CD8-positive, alpha-beta memory T cell (primary cell): ENCODE measurements at places on chromosomes 12 and 14.

- no peak for DNase-seq
These were observed 173.8 kb upstream of the MIS18BP1 start for GRCh38 chr14:45426685-45427282.

GRCh38 chr14:63428486-63428885 is 109.8 kb upstream of the GPHB5 start:
- DNase-seq, result no peak

GRCh38 chr12:101928556-101928955 is 51.2 kb downstream of the DRAM1 start:
- DNase-seq, result no peak

DNA sequence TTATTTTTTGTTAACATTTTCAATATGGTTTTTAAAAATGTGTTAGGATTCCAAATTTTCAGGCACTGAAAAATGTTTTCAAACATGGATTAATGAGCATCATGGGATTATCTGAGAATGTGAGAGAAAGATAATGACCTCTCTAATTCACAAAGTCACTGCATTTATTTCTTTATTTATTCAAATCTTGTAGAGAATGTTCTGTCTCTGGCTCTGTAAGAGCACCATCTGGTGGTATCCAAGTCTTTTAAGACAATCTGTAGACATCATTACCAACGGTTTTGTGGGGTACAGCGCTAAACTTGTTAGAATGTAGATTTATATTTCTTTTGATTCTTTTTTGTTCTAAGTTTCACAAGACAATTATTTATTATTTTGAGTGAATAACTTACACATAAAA is 956.0 kb upstream of the NOVA1 start:
- no peak for DNase-seq

GRCh38 chr12:27952510-27952909 is 20.0 kb downstream of the PTHLH start:
- no peak for DNase-seq

DNA sequence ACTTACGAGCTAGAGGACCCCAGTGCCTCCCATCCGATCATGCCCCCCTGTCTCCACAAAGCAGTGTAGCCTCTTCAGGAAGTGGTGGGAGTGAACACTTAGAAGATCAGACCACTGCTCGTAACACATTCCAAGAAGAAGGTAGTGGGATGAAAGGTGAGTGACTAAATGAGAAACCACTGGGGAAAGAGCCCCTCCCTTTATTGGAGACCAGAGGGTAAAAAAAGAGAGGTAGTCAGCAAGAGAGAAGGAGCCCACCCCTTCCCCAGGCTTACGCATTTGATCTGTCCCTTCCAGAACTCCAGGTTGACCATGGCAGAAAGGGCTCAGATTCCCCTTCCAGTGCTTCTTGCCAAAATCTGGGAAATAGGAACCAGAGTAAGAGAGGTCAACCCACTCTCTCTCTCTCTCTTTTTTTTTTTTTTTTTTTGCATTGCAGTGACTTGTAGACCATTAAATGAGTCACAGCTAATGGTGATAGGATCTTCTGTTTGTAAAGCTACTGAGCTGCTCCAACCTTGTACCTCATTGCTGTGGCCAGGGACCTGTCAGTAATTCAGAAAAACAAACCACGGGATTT is 165.4 kb downstream of the GCH1 start:
- DNase-seq, result no peak

- no peak for DNase-seq
These were observed 64.5 kb upstream of the STK38L start for GRCh38 chr12:27179400-27180214.

- DNase-seq, result no peak
These were observed 207.8 kb downstream of the DPF3 start for GRCh38 chr14:72686101-72686500.

- DNase-seq, result no peak
These were observed 23.1 kb upstream of the GNS start for GRCh38 chr12:64782191-64782876.

DNA sequence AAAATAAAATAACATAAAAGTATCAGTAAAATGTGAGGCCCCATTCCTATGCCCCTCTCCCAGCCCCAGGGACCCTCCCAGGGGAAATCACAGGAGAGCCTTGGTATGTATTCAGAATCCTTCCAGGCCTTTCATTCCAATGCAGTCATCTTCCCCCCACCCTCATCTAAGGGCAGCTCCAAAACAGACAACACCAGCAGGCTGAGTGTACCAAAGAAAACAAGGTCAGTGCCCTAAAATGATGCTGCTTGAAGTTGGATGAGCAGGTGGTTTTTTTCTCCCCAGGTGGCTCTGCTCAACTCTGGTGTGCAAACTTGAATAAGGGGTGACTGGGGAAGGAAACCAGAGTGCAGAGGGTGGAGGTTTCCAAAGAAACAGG is 56.2 kb downstream of the TSPAN9 start:
- DNase-seq, result no peak

- DNase-seq, result no peak
These were observed 2.6 kb upstream of the TAMALIN start for GRCh38 chr12:52004042-52004648.

- DNase-seq, result no peak
These were observed 51.1 kb downstream of the APAF1 start for GRCh38 chr12:98696036-98696646.

GRCh38 chr12:115335594-115335993 is 651.6 kb upstream of the TBX3 start:
- DNase-seq, result no peak

DNA sequence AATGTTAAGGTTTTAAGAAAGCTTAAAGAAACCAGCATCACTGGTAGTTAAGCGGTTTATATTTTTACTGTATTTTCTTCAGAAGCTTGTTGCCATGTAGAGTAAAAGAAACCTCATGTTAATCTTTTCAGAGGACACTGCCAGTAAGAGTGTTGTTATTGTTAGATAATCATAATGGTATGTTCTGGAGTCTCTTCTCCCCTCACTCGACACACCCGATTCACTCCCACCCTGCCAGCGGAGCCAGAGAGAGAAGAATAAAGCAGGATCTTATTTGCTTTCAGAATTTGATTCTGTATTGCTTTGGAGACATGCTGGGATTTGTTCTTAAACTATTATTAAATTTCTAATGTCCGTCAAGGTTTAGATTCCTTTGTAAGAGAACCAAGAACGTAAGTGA is 113.7 kb downstream of the SAMD4A start:
- DNase-seq, result no peak

DNA sequence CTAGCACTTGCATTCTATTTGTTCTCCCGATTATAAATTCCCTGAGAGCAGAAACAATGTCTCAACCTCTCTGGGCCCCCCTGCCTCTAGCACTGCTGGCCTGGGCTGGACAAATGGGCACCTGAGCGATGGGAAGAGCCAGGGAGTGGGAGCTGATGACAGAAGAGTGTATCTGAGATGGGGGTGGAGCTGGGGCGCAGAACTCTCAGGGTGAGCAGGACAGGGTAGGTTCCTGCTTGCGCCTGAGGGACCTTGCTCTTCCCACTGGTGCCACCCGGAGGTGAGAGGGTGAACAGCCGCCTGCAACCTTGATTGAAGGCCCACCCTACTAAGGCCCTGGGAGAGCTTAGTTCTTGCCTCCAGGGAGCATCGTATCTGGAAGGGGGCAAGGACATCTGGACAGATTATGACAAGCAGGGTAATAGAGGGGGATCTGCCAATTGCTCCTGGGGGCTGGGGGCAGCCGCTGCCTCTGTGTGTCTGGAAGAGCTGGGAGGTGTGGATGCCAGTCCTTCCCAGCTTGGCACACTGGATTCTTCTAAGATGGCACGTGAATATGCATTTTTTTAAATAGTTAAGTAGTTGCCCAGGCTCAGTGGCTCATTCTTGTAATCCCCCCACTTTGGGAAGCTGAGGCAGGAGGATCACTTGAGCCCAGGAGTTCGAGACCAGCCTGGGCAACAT is 43.0 kb upstream of the TSPAN9 start:
- DNase-seq, result no peak

DNA sequence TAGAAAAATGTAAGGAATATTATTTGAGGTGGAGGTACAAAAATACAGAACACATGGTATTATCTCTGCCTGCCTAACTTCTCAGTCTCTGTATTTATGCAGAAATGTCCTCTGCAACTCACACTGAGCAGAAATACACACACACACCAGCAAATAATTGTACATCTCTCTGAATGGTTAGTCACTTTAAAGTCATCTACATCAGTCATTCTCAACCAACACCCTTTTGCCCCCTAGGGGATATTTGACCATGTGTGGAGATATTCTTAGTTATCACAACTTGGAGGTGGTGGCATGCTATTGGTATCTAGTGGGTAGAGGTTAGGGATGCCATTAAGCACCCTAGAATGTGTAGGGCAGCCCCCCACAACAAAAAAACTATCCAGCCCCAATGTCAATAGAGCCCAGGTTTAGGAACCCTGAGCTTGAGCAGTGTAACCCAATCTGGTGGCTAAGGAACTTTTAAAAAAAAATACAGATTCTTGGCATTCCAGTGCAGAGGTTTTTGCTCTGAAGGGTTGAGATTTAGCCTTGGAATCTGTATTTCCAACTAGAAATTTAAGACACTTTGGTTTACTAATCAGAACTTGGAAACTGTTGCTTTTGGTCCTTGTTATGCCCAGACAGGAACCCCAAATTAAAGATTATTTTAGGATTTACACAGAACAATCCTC is 183.8 kb downstream of the TBX5 start:
- DNase-seq, result no peak

GRCh38 chr14:35398071-35398584 is 6.4 kb downstream of the NFKBIA start:
- DNase-seq, result no peak

DNA sequence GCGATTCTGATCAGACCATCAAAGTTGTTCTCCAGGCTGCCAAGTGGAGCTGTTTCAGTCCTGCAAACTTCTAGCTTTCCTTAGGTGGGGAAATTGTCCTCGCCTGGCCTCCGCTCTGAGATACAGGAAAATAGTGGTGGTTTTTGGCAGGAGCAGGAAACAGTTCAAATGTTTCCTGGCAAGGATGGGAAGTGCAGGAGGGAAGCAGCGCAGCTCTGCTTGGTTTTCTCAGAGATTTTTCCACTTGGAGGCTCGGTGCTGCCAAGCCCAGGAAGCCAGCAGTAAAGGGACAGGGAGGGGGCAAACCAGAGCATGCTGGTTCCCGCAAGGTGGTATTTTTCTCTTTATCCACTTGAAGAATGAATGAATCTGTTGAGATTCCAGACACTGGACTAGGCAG is 17.0 kb downstream of the TMEM63C start:
- DNase-seq, result no peak

DNA sequence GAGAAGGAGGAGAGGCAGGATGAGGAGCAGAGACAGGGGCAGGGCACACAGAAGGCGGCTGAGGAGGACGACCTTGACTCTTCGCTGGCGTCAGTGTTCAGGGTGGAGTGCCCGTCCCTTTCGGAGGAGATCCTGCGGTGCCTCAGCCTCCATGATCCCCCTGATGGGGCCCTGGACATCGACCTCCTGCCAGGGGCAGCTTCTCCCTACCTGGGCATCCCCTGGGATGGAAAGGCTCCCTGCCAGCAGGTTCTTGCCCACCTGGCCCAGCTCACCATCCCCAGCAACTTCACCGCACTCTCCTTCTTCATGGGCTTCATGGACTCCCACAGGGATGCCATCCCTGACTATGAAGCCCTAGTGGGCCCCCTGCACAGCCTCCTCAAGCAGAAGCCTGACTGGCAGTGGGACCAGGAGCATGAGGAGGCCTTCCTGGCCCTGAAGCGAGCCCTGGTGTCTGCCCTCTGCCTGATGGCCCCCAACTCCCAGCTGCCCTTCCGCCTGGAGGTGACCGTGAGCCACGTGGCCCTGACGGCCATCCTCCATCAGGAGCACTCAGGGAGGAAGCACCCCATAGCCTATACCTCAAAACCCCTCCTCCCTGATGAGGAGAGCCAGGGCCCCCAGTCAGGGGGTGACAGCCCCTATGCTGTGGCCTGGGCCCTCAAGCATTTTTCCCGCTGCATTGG is 14.6 kb downstream of the CBLN3 start:
- DNase-seq, result no peak

DNA sequence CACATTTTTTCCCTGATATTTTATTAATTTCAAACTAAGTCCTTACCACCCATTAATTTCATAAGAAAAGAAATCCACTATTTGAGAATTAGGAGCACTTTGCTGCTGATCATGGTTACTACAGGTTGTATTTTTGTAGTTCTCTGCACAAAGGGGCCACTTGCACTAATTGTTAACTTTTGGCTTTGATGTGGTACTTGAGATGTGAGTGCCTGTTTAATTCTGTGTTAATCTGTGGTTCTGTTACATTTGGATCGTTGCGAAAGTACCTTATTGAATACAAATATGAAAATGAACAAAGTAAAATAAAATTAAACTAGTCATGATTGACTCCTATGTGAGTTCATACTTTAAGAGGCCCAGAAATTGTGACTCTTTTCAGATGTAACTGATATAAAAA is 374.9 kb upstream of the RGS6 start:
- DNase-seq, result no peak

GRCh38 chr12:55830601-55831446 is 1.4 kb upstream of the DNAJC14 start:
- DNase-seq, result peak; percentile 20
